ENCODE measurements at places on chromosomes 7 and 10.
A peak's percentile ranks its signal among the peaks of the same experiment; 100 is the strongest.

- peak; percentile 66 for DNase-seq
Measured at GRCh38 chr7:28096713-28097112, 83.9 kb downstream of the JAZF1 start.

DNA sequence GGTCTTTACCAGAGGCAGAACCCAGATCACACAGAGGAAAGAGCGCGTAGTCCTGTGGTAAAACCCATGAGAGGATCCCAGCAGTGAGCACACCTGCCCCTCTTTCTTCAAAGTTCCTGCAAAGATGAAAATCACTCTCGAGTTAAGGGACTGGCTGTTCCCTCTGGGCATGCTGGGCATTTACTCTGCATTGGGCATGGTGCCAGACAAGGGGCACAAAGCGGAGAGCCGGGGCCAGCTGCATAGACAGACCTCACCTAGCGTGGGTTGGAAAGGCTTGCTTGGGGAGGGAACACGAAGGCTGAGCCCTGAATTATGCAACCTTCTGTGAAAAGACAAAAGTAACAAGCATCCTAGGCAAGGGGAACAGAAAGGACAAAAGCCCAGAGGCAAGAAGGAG, 120.0 kb upstream of the TCERG1L start:
- no peak for DNase-seq

GRCh38 chr7:85734823-85735222, 548.0 kb upstream of the SEMA3D start:
- no peak for DNase-seq

DNA sequence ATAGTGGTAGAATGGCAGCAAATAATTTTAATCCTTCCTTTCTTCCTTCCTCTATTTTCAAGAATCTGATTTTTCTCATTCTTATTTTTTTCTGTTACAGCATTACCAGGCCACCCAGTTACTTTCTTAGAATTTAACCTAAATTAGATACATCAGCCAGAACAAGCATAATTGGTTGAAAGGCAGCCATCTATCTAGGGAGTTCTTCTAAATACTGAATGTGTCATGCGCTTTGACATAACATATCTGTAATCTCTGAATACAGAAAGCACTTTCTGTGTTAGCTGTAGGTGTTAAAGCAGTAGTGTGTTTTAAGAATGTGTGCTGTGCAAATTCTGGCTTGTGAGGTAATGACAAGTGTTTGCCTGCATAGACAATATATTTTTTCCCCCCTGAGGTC, 97.3 kb downstream of the BTRC start:
- DNase-seq = peak; percentile 40

GRCh38 chr10:79390551-79391229, 43.4 kb downstream of the PPIF start:
- no peak for DNase-seq

Data from AML-193 (cell line).